ENCODE measurements at places on chromosomes 5 and 9. TPM values are rescaled to one million over a fixed set of nuclear protein-coding genes. Genes with fewer than 3 reads are reported as not detected.

DNA sequence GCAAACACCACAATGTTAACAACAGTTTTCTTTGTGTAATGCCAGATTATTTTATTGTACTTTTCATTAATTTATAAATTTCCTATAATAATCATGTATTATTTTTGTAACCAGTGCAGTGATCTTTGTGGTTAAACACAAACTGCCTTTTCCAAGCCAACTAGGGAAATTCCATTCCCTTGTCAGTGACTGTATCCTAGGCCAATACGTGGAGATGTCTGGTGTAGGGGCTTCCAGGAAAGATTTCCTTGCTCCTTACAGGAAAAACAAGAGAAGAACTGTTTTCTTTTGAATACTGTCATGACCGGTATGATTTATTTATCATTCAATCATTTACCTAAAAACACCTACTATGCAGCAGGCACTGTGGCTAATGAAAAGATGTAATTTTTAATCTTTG, 31.4 kb downstream of the FANCC start:
- H3K4me3 ChIP-seq = no peak overlapping the region
- no peak overlapping the region for H3K27ac ChIP-seq
- no peaks in the 10 kb centered on the region for H3K36me3 ChIP-seq
- peaks cover 23% of the 10 kb centered on the region for H3K4me1 ChIP-seq
- H3K27me3 ChIP-seq = no peaks in the 10 kb centered on the region

Gene GZMA
- polyA plus RNA-seq = not detected

Gene PCDHA9
- 0.04 TPM for polyA plus RNA-seq

DNA sequence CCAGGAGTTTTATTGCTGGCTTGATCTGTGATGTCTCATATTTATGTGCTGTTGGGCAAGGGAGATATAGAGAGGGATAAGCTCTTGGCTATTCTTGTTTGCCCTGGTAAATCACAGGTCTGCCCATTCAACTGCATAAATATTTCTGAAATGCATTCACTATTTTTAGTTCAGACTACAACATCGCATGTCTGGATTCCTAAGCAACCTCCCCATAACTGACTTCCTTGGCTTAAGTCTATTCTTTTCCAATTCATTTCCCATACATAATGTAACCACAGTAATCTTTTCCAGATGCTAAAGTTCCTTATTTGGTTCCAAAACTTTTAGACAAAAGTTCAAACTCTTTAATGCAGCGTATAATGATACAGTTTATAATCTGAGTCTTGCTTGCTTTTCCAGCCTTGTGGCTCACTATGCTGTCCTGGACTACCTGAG, 321.4 kb upstream of the ACTBL2 start:
- no peak overlapping the region for H3K27ac ChIP-seq
- no peaks in the 10 kb centered on the region for H3K36me3 ChIP-seq
- H3K4me1 ChIP-seq = no peaks in the 10 kb centered on the region
- no peak for DNase-seq
- no peaks in the 10 kb centered on the region for H3K27me3 ChIP-seq

DNA sequence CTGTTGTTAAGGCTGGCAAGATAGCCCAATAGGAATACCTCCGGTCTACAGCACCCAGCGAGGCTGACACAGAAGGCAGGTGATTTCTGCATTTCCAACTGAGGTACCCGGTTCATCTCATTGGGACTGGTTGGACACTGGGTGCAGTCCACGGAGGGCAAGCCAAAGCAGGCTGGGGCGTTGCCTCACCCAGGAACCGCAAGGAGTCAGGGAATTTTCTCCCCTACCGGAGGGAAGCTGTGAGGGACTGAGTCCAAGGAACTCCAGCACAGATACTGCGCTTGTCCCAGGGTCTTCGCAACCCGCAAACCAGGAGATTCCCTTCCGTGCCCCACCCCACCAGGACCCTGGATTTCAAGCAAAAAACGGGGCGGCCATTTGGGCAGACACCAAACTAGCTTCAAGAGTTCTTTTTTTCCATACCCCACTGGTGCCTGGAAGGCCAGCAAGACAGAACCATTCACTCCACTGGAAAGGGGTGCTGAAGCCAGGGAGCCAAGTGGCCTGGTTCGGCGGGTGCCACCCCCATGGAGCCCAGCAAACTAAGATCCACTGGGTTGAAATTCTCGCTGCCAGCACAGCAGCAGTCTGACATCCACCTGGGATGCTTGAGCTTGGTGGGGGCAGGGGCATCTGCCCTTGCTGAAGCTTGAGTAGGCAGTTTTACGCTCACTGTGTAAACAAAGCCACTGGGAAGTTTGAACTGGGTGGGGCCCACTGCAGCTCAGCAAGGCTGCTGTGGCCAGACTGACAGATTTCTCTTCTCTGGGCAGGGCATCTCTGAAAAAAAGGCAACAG, 647.2 kb downstream of the BNC2 start:
- no peak for DNase-seq
- no peak overlapping the region for H3K27ac ChIP-seq
- no peaks in the 10 kb centered on the region for H3K27me3 ChIP-seq
- no peaks in the 10 kb centered on the region for H3K4me1 ChIP-seq

GRCh38 chr5:17359451-17360011, 138.5 kb upstream of the TAF11L2 start:
- no peak overlapping the region for H3K27ac ChIP-seq
- no peaks in the 10 kb centered on the region for H3K4me1 ChIP-seq
- H3K4me3 ChIP-seq = no peak overlapping the region
- H3K27me3 ChIP-seq = no peaks in the 10 kb centered on the region
- H3K36me3 ChIP-seq = no peaks in the 10 kb centered on the region

Gene GABBR2
- not detected for polyA plus RNA-seq

GRCh38 chr9:127664678-127665507, 41.9 kb upstream of the CFAP157 start:
- no peaks in the 10 kb centered on the region for H3K36me3 ChIP-seq
- DNase-seq = peak; percentile 83
- peak overlapping the region; percentile 18 for H3K4me3 ChIP-seq
- H3K27ac ChIP-seq = peak overlapping the region; percentile 20
- H3K27me3 ChIP-seq = no peaks in the 10 kb centered on the region
- H3K4me1 ChIP-seq = peaks cover 24% of the 10 kb centered on the region
